ENCODE measurements at places on chromosomes 6 and 20.

DNA sequence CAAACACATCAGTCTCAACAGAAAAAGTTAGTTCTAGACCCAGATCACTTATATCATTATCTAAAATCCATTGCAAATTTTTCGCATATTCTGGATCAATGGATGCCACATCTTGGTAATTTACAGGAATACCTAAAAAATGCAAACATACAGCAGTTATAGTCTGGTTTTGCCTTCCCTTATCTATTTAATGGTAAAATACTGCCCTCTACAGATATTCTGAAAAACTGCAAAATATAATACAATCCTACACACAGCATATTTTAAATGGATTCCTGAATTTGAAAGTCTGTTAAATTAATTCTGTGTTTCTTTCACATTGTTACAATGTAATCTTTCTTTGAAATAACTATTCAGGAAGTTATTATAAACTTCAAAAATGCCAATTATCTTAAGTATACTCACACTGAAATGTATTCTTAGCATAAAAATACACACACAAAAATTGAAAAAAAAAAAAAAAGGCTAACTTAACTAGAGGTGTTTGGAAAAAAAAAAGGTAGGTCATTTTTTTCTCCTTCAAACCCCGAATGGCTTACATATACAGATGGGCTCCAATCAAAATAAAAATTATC is 88.4 kb downstream of the HACE1 start:
- DNase-seq: no peak

GRCh38 chr6:69816026-69816425 is 19.2 kb upstream of the LMBRD1 start:
- DNase-seq: no peak

- DNase-seq: no peak
Measured at GRCh38 chr6:136579800-136580199, 29.6 kb upstream of the MAP7 start.

DNA sequence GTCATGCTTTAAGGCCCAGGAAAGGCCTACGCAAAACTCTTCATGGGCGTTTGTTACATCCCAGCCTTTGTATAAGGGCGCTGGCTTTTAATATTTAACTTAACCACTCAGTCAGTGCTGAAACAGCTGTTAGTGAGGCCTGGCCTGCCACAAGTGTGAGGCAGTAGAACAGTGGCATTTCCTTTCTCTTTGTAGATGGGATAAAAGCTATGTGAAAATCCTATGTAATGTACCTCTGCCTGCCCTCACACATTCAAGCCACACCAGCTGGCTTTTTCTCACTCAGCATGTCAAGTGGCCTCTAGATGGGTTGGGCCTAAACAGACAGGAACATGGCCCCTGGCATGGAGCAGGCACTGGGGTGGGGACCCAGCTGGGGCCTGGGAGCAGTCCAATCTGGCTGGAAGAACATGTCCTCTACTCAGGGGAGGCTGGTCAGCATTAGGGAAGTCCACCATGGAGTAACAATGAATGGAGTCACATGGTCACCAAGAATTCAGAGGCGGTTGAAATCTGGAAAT is 20.7 kb downstream of the CGA start:
- no peak for DNase-seq

- DNase-seq: no peak
Measured at GRCh38 chr6:139984317-139984716, 609.9 kb upstream of the CITED2 start.

GRCh38 chr20:62088258-62089127 is 22.8 kb upstream of the TAF4 start:
- DNase-seq: no peak

DNA sequence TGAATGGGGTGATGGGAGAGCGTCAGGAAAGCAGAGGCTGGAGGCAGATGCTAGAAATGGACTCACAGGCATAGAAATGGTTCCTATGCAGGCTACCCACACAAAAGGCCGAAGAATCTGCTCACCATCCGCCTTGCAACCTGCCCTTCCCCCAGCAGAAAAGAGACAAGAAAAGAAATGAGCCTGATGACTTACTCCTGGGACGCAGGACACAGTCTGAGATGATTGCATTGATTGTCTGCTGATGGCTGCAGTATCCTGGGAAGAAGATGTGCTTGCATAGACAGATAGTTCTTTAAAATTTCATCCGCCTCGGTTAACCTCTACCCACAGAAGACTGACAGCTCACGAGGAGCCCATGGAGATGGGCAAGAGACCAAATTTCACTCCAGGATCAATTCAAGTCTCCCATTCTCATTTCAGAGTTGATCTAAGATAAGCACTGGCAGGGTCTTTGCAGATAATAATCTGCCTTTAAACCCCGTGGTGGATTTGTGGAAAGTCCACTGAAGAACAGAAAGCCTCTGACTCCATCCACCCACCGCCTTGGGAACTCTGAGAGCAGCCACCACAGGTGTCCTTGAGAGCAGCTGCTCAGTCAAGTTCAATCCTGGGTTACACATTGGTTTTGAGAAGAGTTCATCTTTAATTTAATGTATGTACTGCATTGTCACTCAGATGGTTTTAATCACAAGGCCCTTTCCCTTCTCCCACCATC is 7.2 kb downstream of the AGPAT4 start:
- DNase-seq: no peak

GRCh38 chr6:161198176-161198575 is 75.7 kb downstream of the AGPAT4 start:
- no peak for DNase-seq

- DNase-seq: no peak
Measured at GRCh38 chr6:42224222-42225028, 6.8 kb upstream of the MRPS10 start.

- no peak for DNase-seq
Measured at GRCh38 chr20:1197801-1198200, 5.5 kb upstream of the C20orf202 start.

DNA sequence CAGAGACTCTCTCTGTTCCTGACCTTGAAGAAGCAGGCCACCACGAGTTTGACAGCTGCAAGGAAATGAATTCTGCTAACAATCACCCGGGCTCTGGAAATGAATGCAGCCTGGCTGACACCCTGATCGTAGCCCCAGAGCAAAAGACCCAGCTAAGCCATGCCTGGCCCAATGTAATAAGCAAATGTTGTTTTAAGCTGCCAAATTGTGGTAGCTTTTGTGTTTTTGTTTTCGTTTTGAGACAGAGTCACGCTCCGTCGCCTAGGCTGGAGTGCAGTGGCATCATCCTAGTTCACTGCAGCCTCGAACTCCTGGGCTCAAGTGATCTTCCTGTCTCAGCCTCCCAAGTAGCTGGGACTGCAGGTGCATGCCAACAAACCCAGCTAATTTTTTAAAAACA is 3.3 kb upstream of the OXT start:
- no peak for DNase-seq

GRCh38 chr20:11162026-11162775 is 488.4 kb upstream of the JAG1 start:
- DNase-seq: no peak

GRCh38 chr20:1010659-1011058 is 8.5 kb upstream of the RSPO4 start:
- DNase-seq: no peak

Measured in caudate nucleus (tissue), 63 donors.